Stimulated activated CD4-positive, alpha-beta T cell treated with anti-CD3 and anti-CD28 coated beads, TNF-alpha, amount 100 ng/mL, for 24 hours (primary cell): ENCODE measurements at places on chromosomes 3 and 15.

DNA sequence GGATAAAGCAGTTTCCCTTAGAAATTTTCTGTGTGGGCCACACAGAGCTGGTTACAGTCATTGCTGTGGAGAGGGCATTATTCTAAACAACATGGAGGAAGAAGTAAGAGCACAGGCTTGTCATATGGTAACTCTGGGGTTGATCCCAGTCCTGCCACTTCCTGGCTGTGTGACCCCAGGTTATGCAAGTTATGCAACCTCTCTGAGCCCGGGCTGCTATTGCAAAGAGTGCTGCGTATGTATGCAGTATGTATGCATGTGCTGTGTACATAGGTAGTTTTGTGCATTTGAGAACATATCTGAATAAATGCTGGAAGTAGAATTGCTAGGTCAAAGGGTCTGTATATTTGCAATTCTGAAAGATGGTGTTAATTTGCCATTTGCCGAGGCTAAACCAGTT, 9.2 kb downstream of the SPSB4 start:
- DNase-seq: no peak

DNA sequence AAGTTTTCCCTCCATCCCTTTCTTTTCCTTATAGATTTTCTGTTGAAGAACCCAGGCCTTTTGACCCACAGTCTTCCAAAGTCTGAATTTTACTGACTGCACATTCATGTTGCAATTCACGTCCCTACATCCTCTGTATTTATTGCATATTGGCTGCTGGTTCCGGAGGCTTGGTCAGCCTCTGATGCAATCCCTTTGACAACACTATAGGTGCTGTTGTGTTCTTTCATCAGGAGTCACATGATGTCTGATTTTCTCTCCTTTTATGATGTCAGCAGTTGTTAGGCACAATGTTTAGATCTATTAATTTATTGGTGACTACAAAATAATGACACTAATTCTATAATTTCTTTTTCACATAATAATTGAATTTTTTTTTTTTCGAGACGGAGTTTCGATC, 8.7 kb downstream of the CYP1A1 start:
- DNase-seq: no peak

DNA sequence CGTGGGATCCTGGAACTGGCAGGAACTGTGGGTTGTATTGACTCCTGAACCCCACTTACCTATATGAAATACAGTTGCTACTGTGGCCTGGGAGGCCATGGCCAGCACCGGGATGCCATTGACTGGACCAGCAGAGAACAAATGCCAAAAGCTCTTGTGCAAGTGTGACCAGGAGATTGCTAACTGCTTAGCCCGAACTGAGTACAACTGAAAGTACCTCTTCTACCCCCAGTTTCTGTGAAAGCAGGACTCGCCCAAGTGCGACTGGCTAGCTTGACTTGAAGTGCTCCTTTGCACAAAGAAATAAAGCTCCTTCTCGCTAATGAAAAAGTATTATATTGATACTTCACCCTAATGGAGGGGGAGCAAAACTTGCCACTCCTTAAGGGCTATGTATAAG, 101.3 kb upstream of the ATP11B start:
- DNase-seq: no peak

DNA sequence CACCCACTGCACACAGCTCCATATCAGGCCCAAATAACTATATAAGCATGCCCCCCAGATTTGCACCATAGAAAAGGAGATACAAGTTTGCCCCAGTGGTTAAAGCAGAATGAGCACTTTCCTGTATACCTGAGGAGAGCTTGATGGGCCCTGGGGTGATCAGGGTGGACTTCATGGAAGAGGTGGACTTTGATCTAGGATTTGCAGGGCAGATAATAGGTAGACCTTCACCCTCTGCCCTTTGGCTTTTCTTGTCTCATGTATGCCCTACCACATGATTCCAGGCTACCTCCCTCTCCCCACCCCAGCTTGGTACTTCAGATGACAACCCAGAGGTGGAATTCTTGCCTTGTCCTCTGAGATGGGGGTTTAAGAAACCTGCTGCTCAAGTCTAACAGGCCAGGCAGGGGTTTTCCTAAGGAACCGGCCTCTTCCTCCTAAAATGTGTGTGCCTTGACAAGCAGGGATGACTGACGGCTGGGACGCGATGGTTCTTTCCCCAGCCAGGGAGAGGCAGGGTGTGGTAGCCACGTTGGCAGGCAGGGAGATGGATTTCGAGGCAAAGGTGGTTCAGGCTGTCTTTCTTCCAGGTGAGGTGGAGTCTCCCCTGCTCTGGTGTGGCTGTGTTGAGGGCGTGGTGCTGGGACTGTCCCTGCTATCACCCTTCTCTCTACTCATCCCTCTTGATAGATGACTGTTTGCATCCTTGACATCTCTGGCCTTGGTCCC, 6.6 kb upstream of the RHCG start:
- DNase-seq: no peak

- no peak for DNase-seq
Measured at GRCh38 chr3:100613721-100614390, 4.5 kb downstream of the ADGRG7 start.

- no peak for DNase-seq
Measured at GRCh38 chr15:77504306-77504705, 83.6 kb downstream of the HMG20A start.

DNA sequence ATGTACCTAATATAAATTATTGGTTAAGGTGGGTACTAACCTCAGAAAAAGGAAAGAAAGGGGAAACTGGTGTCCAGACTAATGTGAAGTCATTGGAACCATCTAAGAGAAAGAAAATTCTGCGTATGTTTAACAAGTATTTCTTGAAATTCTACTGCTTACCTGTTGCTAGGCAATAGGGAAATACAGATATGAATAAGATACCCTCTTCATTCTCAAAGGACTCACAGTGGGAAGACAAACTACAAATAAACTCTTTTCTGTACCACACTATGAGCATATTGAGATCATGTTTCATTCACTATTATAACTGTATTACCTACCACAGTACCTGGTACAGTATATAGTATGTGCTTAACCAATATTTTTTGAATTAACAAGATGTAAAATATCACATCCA, 140.5 kb upstream of the MLF1 start:
- no peak for DNase-seq

DNA sequence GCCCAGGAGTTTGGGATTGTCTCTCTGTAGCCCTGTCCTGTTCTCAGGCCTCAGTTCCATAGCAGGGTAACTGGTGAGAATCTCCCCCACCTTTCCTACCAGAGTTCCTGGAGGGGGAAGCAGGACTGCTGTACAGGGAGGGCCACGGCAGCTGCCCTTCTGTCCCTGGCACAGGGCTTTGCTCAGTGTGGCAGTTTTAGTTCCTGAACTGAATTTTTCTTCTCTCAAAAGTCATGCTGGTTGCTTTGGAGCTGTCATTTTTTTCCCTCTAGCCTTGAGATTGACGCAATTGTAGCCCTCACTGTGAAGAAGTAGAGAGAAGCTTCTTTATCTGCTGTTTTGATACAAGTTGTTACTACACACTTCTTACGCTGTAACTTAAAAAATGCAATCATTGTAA, 55.5 kb downstream of the TPRG1 start:
- DNase-seq: no peak

- no peak for DNase-seq
Measured at GRCh38 chr15:59543721-59544547, 67.6 kb upstream of the GCNT3 start.

DNA sequence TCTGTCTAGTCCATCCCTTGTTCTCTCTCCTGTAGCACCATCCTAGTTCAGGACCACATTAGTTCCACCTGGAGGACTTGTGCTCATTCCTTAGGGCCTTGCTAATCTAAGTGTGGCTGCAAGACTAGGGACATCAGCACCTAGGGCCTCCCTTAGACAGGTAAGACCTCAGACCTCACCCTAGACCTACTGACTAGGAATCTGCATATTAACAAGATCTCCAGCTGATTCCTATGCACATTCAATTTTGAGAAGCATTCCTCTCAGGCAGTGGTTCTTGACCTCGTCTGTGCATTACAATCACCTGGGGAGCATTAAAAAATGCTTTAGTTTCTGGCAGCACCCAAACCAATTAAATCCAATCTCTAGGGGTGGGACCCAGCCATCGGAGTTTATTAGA, 238.4 kb upstream of the RGMA start:
- DNase-seq: no peak

GRCh38 chr3:177461765-177462164, 264.5 kb upstream of the TBL1XR1 start:
- DNase-seq: no peak

DNA sequence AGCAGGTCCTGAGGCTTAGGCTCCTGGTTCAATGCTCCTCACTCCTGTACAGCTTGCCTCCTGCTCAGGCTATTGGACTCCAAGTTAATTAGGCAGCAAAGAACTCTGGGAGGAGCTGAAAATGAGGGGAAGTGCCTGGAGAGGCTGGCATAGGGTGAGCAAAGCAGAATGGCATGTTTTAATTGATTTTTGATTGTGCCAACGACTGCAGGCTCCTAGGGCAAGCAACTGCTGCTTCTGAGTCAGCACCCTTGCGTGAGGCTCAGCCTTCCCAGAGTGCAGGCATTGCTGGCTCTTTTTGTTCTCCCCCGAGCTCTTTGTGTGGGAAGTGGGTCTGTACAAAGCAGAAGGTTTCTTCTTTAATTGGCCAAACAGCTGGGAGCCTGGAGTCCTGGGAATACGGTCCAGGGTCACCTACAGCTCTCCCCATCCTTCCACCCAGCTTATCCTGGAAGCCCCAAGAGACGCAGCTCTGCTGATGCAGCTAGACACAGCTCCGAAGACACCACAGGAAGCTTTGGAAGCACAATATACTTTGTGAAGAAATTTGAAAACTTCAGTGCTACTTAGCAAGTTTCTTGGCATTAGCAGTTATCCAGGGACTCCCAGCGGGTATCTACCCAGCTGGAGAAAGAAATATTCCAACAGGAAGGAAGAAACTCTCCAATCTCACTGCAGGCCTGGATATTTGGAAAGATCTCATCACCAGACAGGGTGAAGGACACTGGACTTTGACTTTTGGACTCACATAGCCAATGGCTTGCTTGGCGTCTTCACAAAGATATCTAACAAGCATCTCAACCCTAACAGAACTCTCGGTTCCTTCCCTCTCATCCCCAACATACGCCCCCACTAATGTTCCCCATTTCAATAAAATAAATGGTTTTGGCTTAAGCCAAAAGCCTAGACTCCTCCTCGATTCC, 76.8 kb downstream of the BDH1 start:
- DNase-seq: no peak
